ENCODE measurements at places on chromosomes 3 and 15. TPM values are rescaled to one million over a fixed set of nuclear protein-coding genes. Genes with fewer than 3 reads are reported as not detected.

Gene EPHB1
- 12.5 TPM for total RNA-seq

Gene ZDHHC3
- total RNA-seq, result 56.7 TPM

Gene CDHR4
- total RNA-seq, result 0.12 TPM

Gene ASB14
- not detected for total RNA-seq

Gene ITIH3
- total RNA-seq, result not detected

Gene GLDN
- 1.7 TPM for total RNA-seq

Gene THRB
- total RNA-seq, result 0.77 TPM

Gene FBXL2
- total RNA-seq, result 8.8 TPM

Gene CLDN16
- not detected for total RNA-seq

Gene TRPM1
- total RNA-seq, result not detected

Gene MRPS11
- total RNA-seq, result 56.3 TPM

Gene PLSCR5
- total RNA-seq, result not detected

Gene SNTN
- total RNA-seq, result not detected

Gene MYO1E
- total RNA-seq, result 34.5 TPM

Gene TMCO5A
- not detected for total RNA-seq

Gene FGF7
- not detected for total RNA-seq

Gene SCAMP2
- 40.4 TPM for total RNA-seq

Gene STRIT1
- total RNA-seq, result not detected

Gene GXYLT2
- total RNA-seq, result 0.82 TPM

Gene ARID3B
- 66.5 TPM for total RNA-seq

Gene C3orf22
- total RNA-seq, result not detected

Gene CERS3
- total RNA-seq, result 0.26 TPM

Gene TBCCD1
- total RNA-seq, result 20.1 TPM

Gene FYCO1
- 9.7 TPM for total RNA-seq

Gene GOLGA8J
- total RNA-seq, result 0.54 TPM

Gene NTRK3
- total RNA-seq, result 1.1 TPM

Gene SST
- total RNA-seq, result 4.6 TPM

Gene ZNF592
- 34.7 TPM for total RNA-seq

Gene GALNT15
- total RNA-seq, result not detected

Gene MEGF11
- 1.0 TPM for total RNA-seq

Gene ANKRD34C
- total RNA-seq, result not detected

Gene TMEM42
- total RNA-seq, result 9.5 TPM

Gene SCAANT1
- not detected for total RNA-seq

Gene DNASE1L3
- not detected for total RNA-seq

Gene PPM1L
- 34.3 TPM for total RNA-seq

Gene SH3GL3
- 1.4 TPM for total RNA-seq

Gene SLC28A1
- total RNA-seq, result not detected

Gene LSMEM2
- total RNA-seq, result not detected

Gene CHDH
- 3.0 TPM for total RNA-seq

Gene DIPK2A
- total RNA-seq, result 15.5 TPM

Gene EPHB3
- 13.4 TPM for total RNA-seq

Gene FEZF2
- 0.28 TPM for total RNA-seq

Gene PPP1R14D
- total RNA-seq, result not detected

Gene LMAN1L
- not detected for total RNA-seq

Gene RAD51
- 29.2 TPM for total RNA-seq

Gene ITGB5
- 81.9 TPM for total RNA-seq

Gene ST3GAL6
- 17.9 TPM for total RNA-seq

Gene TGM4
- not detected for total RNA-seq

Gene ITIH4
- total RNA-seq, result 6.3 TPM

Gene CPNE4
- total RNA-seq, result 18.1 TPM

Gene CNTN6
- total RNA-seq, result 0.82 TPM

Gene SHC4
- total RNA-seq, result 4.9 TPM

Gene PTPN9
- 41.1 TPM for total RNA-seq

Gene CCR3
- not detected for total RNA-seq

Gene ARPP21
- 0.12 TPM for total RNA-seq

Gene MAP4
- 141 TPM for total RNA-seq

Gene CFAP100
- total RNA-seq, result 1.1 TPM

Gene DUOX1
- total RNA-seq, result not detected
